ENCODE measurements at places on chromosomes 2 and 18.
A peak's percentile ranks its signal among the peaks of the same experiment; 100 is the strongest.

GRCh38 chr2:20333738-20334137 is 16.9 kb downstream of the PUM2 start:
- DNase-seq: no peak

DNA sequence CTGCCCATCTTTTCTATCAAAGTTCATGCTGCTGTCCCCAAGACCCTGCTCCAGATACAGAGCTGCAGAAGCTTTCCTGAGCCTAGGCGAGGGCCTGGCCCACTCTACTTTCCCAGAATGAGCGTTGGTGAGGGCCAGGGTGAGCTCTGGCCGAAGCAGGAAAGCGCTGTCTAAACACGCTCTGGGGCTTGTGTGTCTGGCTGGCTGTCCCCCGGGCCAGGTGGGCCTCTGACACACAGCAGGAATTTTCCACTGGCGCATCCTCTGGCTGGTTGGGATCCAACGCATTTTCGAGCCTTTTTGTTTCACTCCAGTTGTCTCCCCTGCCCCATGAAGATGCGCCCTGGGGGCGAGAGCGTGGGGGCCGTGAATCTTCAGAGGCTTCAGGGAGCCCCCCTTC is 17.8 kb upstream of the KCNK3 start:
- DNase-seq: no peak

DNA sequence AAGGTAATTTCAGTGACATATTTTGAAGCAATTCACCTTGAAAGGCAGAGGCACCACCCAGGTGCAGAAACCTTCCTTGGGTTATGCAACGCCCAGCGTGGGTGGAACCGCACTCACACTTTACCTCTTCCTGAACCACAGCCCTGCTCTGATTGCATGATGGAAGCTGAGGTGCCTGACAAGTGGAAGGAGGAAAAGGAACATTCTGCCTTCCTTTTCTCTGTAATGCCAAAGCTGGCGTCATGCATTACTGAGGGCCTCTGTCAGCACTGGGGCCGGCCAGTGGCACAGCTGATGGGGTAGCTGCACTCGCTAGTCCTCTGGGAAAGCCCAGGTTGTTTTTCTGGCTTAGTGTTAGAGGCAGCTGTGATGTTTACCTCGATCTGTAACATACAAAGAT is 266.5 kb downstream of the NEDD4L start:
- DNase-seq: peak; percentile 50

- no peak for DNase-seq
Observed at GRCh38 chr2:224850081-224850480, 133.9 kb upstream of the CCDC195 start.

DNA sequence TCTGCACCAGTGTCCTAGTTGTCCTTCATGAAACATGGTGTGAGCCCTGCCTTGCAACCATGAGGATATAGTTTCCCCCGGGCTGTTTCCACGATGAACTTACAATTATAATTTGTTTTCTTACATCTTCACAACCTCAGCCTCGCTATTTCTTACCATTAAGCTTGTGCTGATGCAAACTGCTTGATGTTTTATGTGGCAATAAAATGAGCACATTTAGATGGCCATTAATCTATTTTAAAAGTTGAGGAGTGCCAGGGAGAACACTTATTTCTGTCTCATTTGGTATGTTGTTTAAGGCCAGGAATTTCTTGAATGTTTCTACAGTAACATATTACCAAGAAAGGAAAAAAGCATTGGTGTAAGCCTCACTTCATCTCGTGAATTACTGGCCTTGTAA is 214.5 kb upstream of the SLC8A1 start:
- no peak for DNase-seq

GRCh38 chr2:40213619-40214018 is 238.3 kb downstream of the SLC8A1 start:
- no peak for DNase-seq

GRCh38 chr2:189681903-189682302 is 7.4 kb downstream of the ANKAR start:
- no peak for DNase-seq

DNA sequence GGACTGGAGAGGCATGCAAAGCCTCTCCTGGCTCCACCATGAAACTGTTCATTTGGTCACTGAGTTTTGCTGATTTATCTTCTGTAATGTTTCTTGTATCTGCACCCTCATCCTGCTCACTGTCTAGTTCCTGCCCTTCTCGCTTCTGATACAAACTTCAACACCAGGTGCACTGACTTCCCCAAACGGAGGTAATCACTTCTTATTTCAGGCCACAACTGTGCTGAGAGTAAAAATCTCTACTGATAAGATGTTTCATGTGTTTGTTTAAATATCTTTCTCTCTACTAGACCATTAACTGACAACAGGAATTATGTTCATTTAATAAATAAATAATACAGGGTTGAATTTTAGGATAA is 10.9 kb upstream of the NT5C1B start:
- no peak for DNase-seq

DNA sequence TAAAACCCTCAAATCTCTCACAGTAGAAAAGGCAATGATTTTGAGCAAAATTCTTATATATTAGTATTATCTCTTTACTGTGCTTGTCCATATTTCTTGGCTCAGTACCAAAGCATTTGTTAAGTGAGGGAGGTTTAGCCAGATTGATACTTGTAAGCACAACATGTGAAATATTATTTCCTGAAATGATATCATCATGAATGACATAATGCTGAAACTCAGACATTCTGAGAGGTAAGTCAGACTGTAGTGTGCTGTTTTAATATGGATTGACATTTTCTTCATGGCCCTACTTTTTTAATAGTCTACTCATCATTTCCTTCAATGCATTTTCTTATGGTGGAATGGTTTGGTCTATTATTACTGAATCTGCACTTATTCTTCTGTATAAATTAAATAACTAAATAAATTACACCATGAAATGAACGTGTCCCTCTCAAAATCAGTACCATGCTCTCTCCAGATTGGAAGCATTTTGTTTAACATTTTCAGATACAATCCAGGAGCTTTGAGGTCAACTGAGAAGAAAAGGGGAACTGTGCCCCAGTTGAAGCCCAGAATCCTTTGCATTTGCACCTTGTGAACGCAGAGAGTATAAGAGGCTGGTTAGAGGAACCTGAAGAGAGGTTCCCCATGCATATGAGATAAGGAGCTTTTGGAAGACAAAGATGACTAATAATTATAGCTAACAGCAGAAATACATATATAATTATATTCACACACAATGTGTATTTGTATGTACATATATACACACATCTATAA is 50.1 kb upstream of the CRACDL start:
- DNase-seq: no peak

Data from activated CD8-positive, alpha-beta memory T cell treated with anti-CD3 and anti-CD28 coated beads, Interleukin-2, amount 50 U/mL, for 4 hours (primary cell).